ENCODE measurements at places on chromosomes 7 and 10. TPM values are rescaled to one million over a fixed set of nuclear protein-coding genes. Genes with fewer than 3 reads are reported as not detected.

- DNase-seq, result no peak
Measured at GRCh38 chr10:31100115-31100601, 68.5 kb upstream of the ZNF438 start.

DNA sequence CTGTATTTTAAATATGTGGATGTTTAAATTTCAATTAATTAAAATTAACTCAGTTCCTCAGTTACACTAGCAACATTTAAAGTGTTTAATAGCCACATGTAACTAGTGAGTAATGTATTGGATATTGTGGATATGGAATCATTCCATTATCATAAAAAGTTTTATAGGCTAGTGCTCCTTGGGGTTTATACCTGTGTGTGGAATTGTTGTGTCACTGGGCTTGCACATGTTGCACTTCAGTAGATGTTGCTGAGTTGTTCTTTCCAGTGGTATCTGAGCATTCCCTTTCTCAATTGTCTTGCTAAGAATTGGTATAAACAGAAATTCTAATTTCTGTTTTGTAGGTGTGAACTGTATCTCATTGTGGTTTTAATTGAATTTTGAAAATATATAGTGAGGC, 113.0 kb downstream of the ADK start:
- no peak for DNase-seq

DNA sequence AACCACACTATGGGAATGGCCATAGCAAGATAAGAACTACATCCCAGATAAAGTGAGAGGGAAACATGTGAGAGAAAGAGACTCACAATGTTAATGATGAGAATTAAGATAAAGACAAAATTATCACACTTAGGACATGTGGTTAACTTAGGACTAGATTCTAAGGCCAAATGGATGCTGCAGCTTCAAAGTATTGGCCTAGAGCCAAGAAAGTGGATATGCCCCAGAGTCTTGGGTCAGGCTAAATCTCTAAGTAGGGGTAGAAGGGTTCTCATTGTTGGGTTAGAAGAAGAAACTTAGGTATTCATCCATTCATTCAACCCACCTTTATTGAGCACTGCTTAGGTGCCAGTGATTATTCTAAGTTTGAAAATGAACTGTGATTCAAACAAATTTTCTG, 818.0 kb downstream of the PHTF2 start:
- no peak for DNase-seq

- DNase-seq, result no peak
Measured at GRCh38 chr10:77030974-77031373, 606.6 kb downstream of the KCNMA1 start.

DNA sequence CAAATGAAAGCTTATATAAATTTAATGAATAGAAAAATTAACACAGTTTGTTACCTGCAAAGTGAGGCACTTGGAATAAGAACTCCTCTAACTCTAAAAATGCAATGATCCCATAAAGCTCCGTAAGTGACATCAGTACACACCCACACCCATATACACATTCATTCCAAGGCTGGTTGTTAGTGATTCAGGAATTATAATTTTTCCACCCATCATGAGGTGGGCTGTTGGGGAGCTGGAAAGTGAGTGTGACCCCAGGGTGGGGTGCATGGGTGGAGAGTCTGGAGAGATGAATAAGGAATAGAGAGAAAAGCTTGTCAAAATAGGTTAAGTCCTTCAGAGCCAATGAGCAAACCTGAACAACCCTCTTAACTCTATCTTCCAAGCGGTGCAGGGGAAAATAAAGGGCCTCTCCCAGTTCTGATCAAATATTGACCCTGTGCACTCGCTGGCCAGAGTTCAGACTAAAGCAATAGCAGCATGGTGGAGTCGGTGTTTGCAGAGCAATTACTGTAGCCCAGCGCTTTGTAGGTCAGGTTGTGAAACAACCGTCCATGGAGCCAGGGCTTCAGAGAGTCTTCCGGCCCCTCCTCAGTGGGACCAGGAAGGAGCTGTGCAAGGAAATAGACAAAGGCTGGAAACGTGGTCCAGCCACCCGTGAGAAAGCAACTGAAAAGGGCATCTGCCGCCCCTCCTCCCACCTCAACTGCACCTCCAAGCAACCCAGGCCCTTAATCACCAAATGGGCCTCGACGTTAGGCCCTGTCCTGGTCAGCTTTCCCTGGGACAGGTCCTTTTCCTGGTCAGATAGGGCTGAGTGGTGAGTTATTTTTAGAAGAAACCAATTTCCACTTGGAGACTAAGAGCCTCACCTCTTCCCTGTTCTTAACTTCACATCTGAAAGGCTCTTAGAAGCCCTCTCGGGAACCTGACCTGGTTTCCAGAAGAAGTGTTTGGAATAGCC, 61.2 kb downstream of the SH3PXD2A start:
- DNase-seq, result no peak

- DNase-seq, result no peak
Measured at GRCh38 chr10:63221950-63222349, 88.8 kb downstream of the NRBF2 start.

MBL2 gene
- not detected for polyA plus RNA-seq

GSTO2 gene
- 32.9 TPM for polyA plus RNA-seq

SORBS1 gene
- 35.2 TPM for polyA plus RNA-seq

NOS3 gene
- 7.7 TPM for polyA plus RNA-seq

VWDE gene
- 4.6 TPM for polyA plus RNA-seq

GRCh38 chr7:27184337-27185012, 557 bp downstream of the HOXA11 start:
- no peak for DNase-seq

GRCh38 chr10:132366499-132366898, 30.5 kb upstream of the PWWP2B start:
- no peak for DNase-seq

GRCh38 chr10:80485076-80485945, 31.2 kb downstream of the TSPAN14 start:
- DNase-seq, result no peak

DNA sequence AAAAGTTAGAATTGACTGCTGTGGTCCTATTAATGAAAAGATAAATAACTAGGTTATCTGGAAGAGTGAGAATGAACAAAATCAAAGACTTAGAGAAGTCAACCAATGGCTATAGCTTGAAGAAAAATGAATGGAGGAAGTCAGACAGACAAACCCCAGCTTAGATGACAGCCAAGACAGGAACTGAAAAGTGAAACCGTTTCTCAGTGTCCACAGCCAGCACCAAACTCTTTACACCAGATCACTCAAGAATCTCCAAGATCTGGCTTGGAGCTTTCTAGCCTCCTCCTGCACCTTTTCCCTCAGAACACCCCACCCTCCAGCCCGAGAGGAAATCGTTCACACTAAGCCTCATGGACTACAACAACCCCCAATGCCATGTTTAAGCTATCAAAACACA, 167.0 kb downstream of the SFMBT2 start:
- no peak for DNase-seq

DNA sequence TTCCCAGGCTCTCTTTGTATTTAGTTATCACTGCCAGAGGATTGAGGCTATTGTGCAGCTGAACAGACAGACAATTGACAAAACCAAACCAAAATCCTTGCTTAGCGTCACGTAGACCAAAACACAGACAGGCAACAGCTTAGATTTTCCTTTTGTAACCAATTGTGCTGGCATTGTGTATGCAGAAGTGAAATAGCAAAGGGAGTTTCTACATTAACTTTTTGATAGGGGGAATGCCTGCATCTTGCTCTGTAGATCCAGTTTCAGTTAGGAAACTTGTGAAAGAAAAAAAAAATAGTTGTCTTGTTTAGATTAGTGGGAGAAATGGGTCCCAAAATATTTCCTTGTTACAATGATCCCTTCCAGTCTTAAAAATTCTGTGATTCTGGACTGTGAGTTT, 333.8 kb downstream of the BBS9 start:
- DNase-seq, result no peak

- DNase-seq, result no peak
Measured at GRCh38 chr10:76184647-76185046, 753.2 kb downstream of the LRMDA start.

GRCh38 chr7:120303105-120303504, 30.1 kb downstream of the KCND2 start:
- no peak for DNase-seq
